ENCODE measurements at places on chromosomes 7 and 10.

DNA sequence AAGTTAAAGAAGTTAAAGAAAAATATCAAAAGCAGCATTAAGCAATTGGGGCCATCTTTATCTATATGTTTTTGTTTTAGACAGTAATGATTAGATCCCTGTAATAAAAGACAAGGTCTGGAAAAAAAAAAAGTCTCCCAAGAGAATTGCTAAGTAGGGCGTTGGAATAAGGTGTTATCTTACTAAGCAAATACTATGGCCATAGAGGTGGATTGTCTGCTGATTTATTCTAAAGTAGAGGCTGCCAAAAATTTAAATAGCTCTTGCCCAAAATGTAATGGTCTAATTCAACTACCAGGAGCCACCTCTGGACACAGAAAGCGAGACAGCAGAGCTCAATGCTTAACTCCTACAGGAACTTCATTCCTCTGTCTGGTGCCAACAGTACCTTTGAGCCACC, 71.6 kb downstream of the HERPUD2 start:
- DNase-seq = no peak

- no peak for DNase-seq
Measured at GRCh38 chr7:37234334-37234733, 214.3 kb downstream of the ELMO1 start.

- DNase-seq = no peak
Measured at GRCh38 chr10:131979821-131980270, 1.9 kb downstream of the BNIP3 start.

- no peak for DNase-seq
Measured at GRCh38 chr10:90226517-90226916, 525.1 kb downstream of the KIF20B start.

- no peak for DNase-seq
Measured at GRCh38 chr7:25758559-25758958, 393.4 kb upstream of the NFE2L3 start.

GRCh38 chr7:47497367-47498096, 84.4 kb downstream of the TNS3 start:
- no peak for DNase-seq

GRCh38 chr10:78196396-78196795, 162.7 kb downstream of the RPS24 start:
- no peak for DNase-seq

GRCh38 chr7:97024209-97025129, at the start of gene DLX5:
DLX5 (minus strand) TSS chr7:97024831; CDS start chr7:97024623, 208 bp downstream.
- no peak for DNase-seq

GRCh38 chr10:95242581-95243317, 48.1 kb downstream of the PDLIM1 start:
- DNase-seq = no peak

DNA sequence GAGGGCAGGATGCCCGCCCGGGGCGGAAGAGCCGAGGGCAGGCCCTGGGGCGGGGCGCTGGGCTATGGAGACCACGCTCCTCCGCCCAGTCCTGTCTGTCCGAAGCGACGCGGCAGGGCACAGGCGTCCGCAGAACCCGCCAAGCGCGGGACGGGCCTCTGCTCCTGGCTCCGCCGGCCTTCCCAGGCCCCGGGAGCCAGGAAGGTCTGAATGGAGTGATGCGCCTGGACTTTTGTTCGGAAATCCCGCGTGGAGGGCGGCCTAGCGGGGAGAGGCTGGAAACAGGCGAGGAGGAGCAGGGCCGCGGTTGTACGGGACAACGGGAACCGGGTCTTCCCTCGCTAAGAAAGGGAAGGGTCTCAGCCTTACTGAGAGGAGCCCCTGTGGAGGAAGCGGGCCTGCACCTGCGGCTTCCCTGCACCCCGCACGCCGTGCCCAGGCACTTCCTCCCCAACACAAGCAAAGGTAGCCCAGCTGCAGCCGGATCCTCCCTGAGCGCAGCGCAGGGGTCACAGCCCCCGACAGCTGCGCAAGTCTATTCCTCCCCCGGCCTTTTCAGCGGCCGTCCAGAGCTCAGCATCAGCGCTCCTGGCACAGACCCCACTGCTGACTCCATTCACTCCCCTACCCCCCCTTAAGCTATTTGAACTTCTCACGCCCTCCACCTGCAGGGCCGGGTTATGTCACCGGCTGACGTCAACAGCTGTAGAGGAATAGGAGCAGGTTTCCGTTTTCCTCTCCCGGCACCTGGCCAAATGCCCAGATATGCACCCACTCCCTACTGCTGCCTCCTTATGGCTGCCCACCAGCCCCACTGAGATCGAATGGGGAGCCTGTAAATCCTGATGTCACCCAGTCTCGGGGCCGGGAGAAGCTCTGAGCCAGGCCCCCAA, 143.2 kb upstream of the RET start:
- DNase-seq = no peak

All from activated CD4-positive, alpha-beta T cell treated with anti-CD3 and anti-CD28 coated beads, Interleukin-2, amount 50 U/mL, for 1 hour (primary cell).